CD4-positive, alpha-beta memory T cell (primary cell): ENCODE measurements at places on chromosomes 7 and 10.

GRCh38 chr7:129707910-129708499 lies 96.5 kb downstream of the NRF1 start:
- no peak for DNase-seq

DNA sequence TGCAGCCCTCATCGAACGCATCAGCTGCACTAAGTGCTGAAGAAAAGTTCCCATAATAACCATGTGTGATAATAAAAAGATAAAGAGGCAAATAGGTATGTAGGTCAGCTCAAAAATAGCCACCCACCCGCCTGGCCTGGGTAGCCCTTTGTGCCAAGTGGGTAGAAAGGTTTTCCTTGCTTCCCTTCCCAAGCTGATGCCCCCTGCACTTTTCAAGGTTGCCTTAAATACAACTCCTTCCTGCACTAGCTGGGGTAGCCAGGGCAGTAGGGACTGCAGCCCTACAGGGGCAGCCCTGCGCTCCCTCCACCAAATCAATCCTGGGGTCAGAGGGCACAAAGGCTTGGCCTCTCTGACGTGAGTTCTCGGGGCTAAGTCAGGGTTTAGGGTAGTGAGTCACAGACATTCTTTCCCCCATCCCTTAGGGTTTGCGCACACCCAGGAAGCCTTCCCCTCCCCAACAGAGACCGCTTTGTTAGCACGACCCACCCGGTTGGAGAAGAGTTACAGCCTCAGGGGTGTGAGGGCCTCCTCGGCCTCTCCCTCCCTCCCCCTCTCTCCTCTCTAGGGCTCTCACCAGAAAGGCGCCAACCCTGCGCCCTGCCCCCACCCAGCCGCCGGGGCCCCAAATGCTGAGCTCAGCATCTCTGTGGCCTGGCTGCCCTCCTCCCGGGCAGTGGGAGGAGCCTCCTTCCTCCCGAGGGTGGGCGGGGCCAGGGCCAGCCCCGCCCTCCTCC lies 13.3 kb upstream of the DDIT4 start:
- peak; percentile 92 for DNase-seq

DNA sequence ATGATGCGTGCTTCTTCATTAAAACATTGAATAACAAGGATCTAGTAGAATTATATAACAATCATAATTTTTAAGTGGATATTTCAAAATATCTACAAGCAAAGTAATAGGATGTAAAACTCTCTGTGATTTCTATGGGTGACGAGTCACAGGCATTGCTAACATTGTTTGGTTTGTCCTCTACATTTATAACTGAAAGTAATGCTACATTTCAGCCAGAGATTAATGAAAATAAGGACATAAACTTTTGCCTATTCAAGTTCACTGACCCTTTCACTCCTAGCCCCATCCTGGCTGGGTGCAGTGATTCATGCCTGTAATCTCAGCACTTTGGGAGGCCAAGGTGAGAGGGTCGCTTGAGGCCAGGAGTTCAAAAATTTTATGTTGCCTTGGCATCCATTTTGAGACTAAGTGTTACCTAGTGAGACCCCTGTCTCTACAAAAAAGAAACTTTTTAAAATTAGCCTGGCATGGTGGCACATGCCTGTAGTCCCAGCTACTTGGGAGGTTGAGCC lies 38.4 kb upstream of the HSPA12A start:
- no peak for DNase-seq

DNA sequence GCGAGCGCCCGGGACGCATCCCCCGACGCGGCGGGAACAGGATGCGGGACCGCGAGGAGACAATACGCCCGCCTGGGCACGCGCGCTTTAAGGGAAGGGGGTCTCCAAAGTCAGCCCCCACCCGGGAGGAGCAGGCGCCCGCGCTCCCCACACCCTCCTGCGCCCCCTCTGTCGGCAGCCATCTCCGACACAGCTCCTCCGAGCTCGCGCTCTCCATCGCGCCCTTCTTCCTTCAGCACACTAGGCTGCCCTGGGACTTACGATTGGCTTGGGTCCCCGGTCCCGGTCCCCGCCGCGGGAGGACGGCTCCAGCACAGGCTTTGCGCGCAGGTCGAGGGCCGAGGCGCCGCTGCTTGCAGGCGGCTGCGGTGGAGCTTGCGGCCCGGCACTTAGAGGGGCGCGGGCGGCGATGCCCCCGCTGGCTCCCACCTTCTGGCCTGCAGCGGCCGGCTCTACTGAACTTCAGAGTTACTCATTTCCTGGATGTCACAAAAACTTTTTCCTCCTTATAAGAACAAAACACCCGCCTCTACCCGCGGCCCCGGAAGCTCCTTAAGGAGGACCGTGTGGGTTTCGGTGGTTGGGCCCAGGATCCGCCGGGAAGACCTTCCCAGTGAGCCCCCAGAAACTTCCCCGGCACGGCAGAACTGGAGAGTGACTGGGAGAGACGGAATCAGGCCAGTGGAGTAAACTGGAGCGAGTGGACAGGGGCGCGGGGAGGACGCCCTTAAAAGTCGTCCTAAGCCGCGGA lies at the start of gene ITPRIP:
ITPRIP (minus strand) TSS at position 481 of the 751 bp plus-strand sequence. CDS start 22,414 bp downstream, outside the sequence.
- DNase-seq, result peak; percentile 88

GRCh38 chr7:78153285-78153684 lies 354.7 kb downstream of the PHTF2 start:
- no peak for DNase-seq

DNA sequence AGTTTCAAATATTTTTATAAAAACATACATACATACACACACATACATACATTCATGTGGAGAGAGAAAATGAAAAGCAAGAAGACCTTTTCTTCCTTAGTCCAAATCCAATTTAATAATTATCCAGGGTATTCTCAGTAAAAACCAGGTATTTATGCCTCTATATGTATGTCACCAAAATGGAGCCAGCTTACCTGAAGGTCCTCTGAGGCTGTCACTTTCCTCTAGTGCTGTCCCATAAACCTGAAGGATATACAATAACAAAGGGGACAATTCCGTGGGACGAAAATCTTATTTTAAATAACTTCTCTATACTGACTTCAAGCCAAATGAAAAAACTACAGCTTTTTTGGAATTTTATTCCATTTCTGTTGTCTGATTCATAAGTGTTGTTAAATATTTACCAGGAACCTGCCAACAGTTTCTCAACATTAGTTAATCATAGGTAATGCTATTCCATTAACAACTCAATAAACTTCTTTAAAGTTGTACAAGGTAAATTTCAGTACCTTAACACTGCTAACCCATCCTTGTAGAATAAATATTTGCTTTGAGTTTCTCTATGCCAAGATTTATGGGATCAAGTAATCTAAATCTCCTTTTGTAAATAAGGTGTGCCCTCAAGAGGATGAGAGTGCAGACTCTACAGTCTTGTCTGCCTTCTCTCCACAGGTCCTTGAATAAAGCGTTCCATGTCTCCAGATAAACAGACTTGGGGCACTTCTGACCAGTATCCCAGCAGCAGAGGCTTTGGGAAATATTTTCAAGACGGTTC lies 260.3 kb downstream of the AHR start:
- no peak for DNase-seq

- DNase-seq, result no peak
Measured at GRCh38 chr10:71547312-71547711, 150.6 kb downstream of the CDH23 start.

DNA sequence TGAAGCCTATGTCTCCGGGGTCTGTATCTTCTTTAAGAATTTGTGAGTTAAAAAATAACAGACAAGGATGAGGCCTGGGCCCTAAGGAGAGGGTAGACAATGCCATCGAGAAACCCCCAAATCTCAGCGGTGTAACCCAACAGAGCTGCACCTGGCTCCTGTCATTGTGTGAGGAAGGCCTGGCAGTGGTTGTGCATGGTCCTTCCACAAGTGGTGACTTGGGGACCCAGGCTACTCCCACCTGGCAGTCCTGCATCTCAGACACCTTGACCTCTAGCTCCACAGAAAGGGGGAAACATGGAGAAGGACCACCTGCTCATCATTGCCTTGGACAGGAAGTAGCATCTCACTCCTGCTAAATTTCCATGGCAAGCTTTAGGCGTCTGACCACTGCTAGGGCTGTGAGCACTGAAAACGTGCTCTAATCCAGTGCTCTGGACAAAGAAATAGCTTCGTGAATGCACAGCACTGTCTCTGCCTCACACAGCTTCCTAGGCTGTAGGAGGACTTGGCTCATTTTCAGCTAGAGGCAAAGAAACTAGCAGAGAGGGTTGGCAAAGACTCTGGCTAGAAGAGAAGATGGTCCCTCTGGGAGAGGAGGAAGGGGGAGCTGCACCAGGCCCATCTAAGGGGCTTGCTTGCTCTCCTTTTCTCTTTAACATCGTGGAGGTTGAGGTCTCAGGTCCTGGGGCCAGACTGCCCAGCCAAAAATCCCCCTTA lies 273.9 kb upstream of the ZMIZ1 start:
- DNase-seq, result no peak

DNA sequence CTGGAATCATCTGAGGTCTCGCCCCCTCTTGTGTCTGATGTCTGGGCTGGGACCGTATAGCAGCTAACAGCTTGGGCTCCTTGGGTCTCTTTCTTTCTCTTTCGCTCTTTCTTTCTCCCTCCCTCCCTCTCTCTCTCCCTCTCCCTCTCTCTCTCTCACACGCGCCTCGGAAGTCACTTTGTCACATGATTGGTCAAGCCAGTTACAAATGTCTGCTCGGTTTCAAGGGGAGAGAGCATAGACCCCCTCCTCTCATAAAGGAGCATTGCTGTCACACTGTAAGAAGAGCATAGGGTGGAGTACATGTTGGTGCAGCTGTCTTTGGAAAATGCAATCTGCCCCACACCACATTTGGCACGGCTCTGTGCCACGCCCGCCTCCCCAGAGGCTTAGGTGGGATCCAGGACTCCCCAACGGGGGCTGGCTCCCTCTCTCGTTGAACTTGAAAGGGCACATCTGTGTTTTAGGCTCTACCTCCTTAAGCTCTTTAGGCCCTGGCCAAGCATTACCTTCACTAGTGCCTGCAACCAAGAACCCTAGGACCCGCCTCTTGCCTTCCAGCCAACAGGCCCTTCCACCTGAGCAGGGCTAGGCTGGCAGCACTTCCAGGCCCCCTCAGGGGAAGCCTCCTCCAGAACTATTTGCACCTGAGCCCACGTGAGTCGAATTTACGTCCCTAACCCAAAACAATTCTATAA lies 61.9 kb upstream of the CACUL1 start:
- no peak for DNase-seq

- DNase-seq, result no peak
Measured at GRCh38 chr7:144723301-144723700, 112.6 kb downstream of the TPK1 start.

DNA sequence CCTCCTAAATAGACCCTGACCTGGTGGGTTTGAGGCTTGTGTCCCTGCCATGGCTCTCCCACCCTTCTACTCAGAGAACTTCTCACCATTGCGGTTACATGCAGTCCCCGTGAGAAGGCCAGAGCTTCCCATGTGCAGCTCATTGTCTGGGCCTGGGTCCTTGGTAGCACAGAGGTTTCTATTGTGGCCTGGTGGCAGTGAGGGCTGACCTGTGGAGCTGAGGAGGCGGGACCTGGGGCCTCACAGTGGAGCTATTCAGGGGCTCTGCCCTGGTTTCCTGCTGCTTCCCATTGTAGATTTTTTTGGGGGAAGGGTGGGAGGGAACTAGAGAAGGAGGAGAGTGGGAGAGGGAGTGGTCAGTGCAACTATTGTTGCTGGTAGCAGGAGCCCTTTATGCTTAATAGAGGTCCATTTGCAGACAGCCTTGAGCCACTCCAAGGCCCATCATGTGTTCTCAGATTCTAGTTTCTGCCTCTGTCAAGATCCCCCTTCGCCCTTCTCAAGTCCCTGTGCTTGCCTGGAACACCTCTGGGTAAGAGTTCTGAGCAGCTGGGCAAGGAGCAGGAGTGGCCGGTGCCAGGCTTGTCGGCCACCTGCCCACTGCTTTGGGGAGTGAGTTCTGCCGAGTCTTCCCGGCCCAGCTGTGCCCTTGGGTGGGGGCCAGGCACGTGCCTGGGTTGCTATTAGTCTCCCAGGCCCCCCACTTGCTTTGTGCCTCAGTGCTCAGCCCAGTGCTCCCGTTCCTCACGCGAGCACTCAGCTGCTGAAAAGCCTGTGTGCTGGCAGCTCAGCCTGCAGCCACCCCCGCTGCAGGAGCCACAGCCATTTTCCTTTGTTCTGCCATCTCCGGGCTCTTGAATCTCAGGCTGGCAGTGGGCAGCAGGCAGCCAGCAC lies 10.7 kb downstream of the TSPAN14 start:
- DNase-seq, result no peak

DNA sequence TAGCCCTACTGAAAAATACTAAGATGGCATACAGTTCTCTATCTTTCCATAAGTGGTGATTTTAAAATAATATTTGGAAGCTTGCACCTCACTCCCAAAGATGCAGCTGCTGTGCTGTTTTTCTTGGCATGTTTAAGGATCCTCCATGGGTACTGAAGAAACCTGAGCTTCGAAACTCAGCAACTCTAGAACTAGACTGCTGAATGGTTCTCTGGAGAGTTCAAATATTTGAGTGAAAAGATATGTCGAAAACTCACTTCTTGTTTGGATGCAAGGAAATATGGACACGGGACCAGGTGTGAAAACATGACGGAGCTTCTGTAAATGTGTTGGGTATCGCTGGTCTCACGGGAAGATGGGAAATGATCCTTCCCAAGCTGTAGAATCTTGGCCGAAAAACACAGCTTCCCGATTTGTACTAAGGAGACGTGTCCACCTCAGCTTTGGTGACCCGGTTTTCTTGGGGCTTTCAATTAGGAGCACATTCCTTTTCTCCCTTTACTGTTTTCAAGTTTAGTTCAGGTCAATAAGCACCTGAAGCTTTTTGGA lies 543.8 kb upstream of the NRP1 start:
- no peak for DNase-seq

DNA sequence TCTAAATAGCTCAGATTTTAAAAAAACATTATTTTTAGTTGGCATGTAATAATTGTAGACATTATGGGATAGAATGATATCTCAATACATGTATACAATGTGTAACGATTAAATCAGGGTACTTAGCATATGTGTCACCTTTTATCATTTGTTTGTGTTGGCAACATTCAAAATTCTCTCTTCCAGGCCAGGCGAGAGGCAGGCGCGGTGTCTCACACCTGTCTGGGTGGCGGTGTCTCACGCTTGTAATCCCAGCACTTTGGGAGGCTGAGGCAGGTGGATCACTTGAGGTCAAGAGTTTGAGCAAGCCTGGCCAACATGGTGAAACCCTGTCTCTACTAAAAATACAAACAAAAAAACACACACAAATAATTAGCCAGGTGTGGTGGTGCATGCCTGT lies 151.7 kb downstream of the RTKN2 start:
- no peak for DNase-seq

GRCh38 chr10:44564790-44565189 lies 179.9 kb upstream of the CXCL12 start:
- DNase-seq, result no peak

DNA sequence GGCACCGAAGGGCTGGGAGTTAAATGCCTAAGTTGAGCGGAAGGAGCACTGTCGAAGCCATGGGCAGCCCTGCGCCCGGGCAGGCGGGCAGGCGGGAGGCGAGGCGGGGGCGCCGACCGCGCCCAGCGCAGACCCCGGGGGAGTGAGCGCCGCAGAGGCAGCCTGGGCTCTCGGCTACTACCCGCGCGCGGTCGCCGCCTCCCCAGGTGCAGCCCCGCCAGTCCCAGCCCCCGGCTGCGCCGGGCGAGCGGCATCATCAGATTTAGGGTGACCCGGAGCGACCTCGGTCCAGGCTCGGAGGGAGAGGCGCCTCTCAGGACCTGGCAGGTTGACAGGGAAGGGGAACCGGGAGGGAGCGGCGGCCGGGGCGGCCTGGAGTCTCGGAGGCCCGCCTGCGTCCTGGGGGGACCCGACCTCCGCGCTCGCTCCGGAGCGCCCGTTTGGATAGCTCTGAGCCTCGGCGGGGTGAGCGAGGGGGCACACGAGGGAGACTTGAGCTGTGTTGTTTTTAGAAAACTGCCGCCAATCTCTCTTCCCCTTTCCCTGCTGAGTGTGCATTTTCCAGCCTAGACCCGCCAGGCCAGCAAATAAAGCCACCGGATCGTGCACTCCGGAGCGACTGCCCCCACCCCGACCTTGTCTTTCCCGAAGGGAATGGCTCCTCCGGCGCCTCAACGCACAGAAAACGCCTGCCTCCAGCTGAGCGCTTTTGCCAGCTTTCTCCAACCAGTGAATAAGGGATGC lies 2.3 kb upstream of the NRP1 start:
- DNase-seq, result no peak
